ENCODE measurements at places on chromosomes 2 and 18.
A peak's percentile ranks its signal among the peaks of the same experiment; 100 is the strongest.

GRCh38 chr2:29186817-29187216, 71.6 kb downstream of the CLIP4 start:
- DNase-seq: no peak

- peak; percentile 36 for DNase-seq
Observed at GRCh38 chr2:160558531-160558930, 64.9 kb upstream of the RBMS1 start.

- DNase-seq: no peak
Observed at GRCh38 chr18:78240101-78240500, 739.5 kb upstream of the SALL3 start.

GRCh38 chr2:230982528-230982927, 13.4 kb upstream of the SPATA3 start:
- no peak for DNase-seq

- no peak for DNase-seq
Observed at GRCh38 chr2:24824071-24824588, 30.9 kb downstream of the CENPO start.

- DNase-seq: no peak
Observed at GRCh38 chr18:79322441-79322840, 73.3 kb upstream of the NFATC1 start.

GRCh38 chr2:237865623-237866041, 6.2 kb downstream of the RAMP1 start:
- no peak for DNase-seq

GRCh38 chr2:8612734-8613179, 69.1 kb upstream of the ID2 start:
- DNase-seq: no peak

GRCh38 chr18:9810299-9810698, 75.5 kb upstream of the TXNDC2 start:
- DNase-seq: no peak

- no peak for DNase-seq
Observed at GRCh38 chr2:208037564-208038487, 12.5 kb upstream of the PLEKHM3 start.

- peak; percentile 58 for DNase-seq
Observed at GRCh38 chr18:3466045-3466444, 16.1 kb downstream of the TGIF1 start.

- no peak for DNase-seq
Observed at GRCh38 chr2:189336276-189336975, 104.8 kb upstream of the WDR75 start.

GRCh38 chr2:202444000-202444399, 67.9 kb downstream of the BMPR2 start:
- DNase-seq: no peak
